ENCODE measurements at places on chromosomes 3 and 15.

DNA sequence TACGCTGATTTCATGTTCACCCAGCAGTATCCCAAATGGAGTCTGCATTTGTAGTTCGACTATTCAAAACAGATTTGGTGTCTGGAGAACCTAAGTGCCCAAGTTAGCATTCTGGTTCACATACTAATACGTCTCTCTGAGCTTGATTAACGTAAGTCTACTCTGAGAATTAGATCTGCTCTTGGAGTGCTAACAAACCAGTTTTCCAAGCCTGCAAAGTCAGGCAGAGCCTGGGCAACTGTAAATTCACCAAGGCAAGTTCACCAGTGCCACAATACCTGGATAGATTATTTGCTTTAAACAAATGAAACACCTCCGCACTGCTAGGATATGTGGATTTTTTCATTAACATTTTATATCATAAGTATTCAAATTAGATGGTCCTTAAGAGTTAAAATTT, 912.6 kb downstream of the ROBO1 start:
- no peak for DNase-seq

GRCh38 chr3:116019254-116019763, 396.0 kb downstream of the GAP43 start:
- no peak for DNase-seq

GRCh38 chr15:52757496-52757895, 32.6 kb downstream of the ONECUT1 start:
- DNase-seq = no peak

DNA sequence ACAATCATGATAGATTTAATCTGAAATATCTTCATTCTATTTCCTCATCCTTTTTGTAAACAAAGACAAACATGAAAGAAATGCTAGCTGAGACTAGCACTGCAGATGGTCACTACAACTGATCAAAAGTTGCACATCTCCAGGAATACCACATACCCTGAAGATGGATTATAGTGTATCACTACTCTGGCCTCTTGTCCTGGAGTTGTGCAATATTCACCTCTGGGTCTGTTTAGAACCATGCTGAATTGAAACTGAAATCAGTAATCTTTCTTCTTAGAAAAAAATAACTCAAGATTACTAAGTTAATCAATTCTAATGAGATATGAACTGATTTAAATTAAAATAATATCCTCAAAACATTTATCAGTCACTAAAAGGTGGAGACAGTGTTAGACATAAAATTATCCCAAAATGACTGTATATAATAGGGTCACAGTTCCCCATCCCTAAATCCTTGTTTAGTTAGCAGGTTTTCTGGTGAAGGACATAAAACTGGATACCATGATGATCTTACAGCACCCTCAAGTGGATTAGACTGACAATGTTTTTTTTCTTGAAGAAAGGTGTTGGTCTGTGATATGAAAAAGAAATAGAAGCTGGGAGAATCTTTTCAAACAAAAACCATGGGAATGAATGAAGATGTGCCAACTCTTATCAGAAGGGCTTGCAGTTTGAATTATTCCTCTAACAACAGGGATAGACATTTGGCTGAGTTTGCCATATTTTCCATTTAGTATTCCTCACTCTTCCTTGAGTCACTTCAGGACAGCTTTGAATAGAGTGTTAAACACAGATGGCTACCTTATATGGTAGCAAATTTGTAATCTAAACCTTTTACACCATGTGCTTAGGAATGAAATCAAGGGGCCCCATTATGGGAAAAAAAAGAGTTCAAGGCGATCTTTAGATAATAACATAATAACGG, 7.1 kb upstream of the TTC14 start:
- DNase-seq = peak; percentile 48

DNA sequence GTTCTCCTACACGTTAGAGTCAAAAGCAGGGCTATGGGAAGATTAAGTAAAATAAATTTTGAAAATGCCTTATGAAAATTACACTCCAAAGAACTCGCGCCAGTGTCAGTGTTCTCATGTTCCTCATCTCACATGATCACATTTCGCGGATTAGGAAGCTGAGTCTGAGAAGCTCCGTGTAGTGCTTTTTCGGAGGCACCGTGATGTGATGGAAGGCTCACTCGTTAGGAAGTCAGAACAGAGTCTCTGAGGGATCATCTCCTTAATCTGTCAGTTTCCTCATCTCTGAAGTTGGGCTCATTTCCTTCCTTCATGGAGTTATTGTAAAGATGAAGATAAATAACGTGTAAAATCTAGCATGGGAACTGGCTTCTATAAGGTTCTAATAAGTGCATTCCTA, 3.2 kb downstream of the ADIPOQ start:
- no peak for DNase-seq

GRCh38 chr3:116039651-116039985, 405.7 kb downstream of the LSAMP start:
- no peak for DNase-seq

GRCh38 chr3:171459137-171459941, 866 bp downstream of the TNIK start:
- peak; percentile 42 for DNase-seq

GRCh38 chr3:193586526-193586925, 6.5 kb upstream of the OPA1 start:
- no peak for DNase-seq

GRCh38 chr3:73657186-73657585, 32.4 kb upstream of the PDZRN3 start:
- no peak for DNase-seq

GRCh38 chr3:127206611-127207516, 13.9 kb downstream of the PRR23E start:
- no peak for DNase-seq

DNA sequence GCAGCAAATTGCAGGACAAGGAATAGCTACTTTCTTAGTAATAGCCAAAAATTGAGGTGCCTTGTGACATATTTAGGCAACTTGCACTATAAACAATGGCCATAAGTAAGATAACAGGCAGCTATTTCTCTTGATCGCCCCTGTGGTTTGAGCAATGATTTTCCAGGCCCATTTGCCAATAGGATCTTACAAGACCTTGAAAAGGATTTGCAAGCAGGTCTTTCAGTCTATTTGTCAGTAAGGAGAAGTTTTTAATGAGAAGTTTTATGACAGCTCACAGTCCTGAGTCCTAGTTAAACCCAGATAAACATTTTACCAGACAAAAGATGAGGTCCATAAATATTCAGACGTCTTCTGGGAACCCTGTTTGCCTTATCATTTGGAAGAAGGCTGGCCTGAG, 645.5 kb downstream of the RBMS3 start:
- no peak for DNase-seq

DNA sequence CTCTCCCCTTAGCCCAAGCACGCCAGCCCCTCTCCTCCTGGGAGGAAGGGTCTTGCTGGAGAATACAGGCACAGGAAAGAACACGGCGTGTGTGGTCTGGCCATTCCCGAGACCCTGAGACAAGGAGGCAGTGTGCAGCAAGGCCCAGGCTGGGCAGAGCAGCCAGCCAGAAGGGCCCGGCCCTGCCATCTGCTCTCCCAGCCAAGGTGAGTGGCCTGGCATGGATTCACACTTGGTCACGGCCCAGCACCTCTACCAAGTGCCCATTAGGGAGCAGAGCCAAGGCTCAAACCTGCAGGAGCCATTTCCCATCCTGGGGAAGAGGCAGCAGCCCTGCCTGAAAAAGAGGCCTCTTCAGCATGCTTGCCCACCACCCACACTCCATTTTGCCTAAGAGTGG, 28.6 kb downstream of the MEGF11 start:
- no peak for DNase-seq

GRCh38 chr15:81029414-81030300, 28.9 kb downstream of the TLNRD1 start:
- no peak for DNase-seq

GRCh38 chr3:156478891-156479290, 76.0 kb downstream of the SSR3 start:
- DNase-seq = peak; percentile 92

DNA sequence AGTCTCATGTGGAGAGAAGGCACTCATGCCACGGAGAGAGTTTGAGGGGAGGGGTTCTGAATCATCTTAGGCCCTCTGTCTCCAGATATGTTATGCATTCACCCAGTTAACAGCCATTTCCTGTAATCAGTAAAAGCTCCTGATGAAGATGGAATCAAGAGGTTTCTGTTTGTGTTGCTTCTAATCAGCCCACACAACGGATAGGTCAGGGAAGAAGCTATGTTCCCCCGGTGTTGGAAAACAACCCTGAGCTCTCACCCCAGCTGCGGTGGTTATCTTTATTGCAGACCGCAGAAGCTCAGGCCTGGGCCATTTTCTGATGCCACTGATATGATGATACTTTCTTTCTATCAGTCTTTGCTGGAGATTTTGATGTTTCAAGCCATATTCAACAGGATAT, 338.5 kb upstream of the ONECUT1 start:
- no peak for DNase-seq

DNA sequence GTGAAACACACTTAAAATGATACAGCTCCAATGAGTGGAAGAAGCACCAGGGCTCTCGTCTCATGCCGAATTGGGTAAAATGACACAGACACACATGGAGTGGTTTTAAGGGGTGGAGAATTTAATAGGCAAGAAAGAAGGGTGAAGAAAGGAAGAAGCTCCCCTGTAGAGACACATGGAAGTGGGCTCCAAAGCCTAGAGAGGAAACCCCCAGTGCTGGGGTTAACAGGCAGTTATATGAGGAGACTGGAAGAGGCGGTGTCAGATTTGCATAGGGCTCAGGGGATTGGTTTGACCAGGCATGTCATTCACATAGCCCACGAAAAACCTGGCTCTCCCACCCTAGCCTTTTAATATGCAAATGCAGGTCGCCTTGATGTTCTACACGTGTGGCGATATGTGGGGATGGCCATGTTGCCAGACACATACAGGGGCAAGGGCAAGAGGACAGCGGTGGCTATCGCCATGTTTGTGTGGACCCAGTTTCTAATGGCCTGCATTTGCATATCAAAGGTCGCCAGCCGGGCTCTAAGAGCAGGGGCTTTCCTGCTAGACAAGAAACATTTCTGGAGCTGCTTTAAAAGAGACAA, 1.9 kb upstream of the DPH6 start:
- no peak for DNase-seq

DNA sequence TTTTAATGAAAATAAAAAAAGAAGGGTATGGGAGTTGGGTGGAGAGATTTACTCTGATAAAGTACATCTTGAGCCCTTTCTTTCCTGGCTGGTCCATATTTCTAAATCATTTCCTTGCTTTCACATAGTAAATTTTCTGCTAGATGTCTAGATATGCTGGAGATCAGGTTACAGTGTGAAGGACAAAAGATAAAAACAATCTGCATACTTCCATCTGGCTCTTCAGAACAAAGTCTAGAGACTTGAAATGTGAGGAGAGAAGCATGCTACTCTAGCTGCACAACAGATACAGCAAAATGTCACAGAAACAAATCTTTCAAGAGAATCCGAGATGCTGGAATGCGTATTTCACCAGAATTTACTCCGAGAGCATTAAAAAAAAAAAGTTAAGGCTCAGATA, 42.2 kb downstream of the FOXP1 start:
- peak; percentile 15 for DNase-seq

GRCh38 chr3:29072611-29073010, 208.3 kb upstream of the RBMS3 start:
- DNase-seq = peak; percentile 10

GRCh38 chr15:31361764-31362515, 35.3 kb downstream of the KLF13 start:
- DNase-seq = no peak

DNA sequence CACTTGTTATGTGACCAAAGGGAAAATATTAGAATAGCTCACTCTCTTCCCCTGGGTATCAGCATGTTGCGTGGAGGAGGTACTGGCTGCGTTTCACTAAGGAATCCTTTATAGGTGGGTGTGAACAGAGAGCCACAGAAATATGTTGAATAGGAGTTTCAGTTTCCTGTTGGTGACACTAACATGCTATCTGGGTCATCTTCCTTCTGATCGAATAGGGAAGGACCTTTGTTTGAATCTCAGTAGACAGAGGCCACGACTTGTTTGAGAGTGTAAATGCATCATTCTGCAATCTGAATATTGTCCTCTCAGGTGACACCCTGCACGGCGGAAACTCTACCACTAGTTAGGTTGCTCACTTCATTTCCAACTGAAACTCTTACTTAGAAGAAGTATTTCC, 157.9 kb upstream of the SLC2A2 start:
- no peak for DNase-seq

DNA sequence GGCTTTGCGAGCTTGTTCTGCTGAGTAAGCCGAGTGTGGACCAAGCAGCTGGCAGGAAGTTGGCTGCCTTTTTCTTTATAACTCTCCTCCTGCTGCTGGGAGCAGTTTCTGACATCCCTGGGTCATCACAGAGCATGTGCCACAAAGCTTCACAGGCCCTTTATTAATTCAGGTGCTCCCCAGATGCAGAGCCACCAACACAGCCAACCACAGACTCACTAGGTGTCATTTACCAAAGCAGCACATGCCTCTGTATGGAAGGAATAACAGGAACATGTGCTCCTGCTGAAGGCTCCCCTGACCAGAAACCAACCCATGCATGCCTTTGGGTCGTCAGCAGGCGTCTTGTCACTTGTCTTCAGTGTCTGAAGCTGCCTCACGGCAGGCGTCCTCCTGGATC, 152.5 kb downstream of the ADAMTS17 start:
- DNase-seq = no peak

DNA sequence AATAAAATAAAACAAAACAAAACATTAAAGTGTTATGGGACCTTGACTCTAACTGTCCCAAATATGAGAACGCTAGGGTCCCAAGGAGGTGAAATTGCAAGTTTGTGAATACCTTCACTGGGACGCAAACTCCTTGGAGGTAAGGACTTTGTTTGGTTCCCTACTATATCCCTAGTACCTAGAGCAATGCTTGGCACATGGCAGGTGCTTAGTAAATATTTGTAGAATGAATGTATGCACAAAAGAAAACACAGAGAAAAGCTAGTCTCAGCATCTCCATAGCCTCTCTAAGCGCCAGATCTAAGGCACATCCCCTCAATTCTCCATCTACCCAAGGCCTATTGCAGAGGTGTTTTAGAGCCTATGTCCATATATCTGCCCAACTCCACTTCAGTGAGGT, 30.5 kb downstream of the GPR176 start:
- DNase-seq = no peak

GRCh38 chr3:114451051-114451451, 157.2 kb downstream of the TIGIT start:
- DNase-seq = peak; percentile 31
